ENCODE measurements at places on chromosomes 2 and 18.

DNA sequence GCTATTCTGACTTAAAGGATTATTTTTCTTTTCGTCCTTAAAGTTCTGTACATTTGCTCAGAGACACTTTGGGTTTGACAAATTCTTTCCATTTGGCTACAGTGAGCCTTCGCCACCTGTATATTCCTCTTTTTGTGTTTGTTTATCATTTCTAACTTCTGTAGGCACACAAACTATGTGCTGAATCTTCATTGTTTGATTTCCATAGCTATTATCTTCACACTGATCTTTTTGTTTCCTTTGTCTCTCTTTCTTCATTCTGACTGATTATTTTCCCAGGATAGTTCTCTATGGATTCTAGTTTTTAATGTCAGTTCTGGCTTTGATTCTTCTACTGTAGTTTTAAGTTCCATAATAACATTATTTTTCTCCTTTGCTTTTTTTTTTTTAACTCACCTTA is 350.2 kb downstream of the ZNF521 start:
- no peak for DNase-seq

DNA sequence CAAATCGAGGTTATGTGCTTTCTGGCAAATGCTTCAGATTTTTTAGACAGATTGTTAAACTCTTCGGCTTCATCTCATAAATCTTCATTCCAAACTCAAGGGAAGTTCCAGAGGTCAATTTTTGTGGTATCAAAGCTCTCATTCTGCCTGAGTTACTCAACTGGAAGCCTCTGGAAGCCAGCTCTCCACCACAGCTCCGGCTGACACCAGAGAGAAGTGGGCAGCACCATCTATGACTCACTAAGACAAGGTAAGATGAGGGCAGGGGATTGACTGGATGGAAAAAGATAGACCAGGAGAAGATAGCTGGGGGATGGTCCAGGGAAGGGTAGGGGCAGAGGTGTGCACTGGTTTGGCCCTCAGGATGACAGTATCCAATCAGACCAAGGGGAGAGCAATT is 137.3 kb upstream of the HNRNPA3 start:
- DNase-seq, result no peak

GRCh38 chr2:173311844-173312606 is 42.6 kb upstream of the CDCA7 start:
- DNase-seq, result no peak

GRCh38 chr2:5911718-5912117 is 219.5 kb downstream of the SOX11 start:
- no peak for DNase-seq

DNA sequence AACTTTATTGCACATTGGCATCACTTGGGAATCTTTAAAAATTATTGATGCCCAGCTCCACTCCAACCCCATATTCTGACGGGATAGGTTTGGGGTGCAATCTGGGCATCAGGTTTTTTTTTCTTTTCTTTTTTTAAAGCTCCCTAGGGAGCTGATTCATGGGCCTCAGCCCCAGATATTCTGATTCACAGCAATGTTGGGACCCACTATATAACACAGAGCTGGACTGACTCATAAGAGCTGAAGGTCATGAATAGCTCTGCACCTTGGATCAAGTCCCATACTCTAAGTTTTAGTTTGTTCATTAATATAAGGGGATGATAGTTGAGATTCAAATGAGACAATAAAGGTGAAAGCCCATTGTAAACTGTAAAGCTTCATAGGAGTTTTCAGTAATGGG is 191.1 kb upstream of the REV1 start:
- no peak for DNase-seq

- no peak for DNase-seq
Measured at GRCh38 chr2:207852791-207853190, 83.1 kb upstream of the FZD5 start.

- DNase-seq, result no peak
Measured at GRCh38 chr18:34623557-34623956, 86.5 kb upstream of the DTNA start.

DNA sequence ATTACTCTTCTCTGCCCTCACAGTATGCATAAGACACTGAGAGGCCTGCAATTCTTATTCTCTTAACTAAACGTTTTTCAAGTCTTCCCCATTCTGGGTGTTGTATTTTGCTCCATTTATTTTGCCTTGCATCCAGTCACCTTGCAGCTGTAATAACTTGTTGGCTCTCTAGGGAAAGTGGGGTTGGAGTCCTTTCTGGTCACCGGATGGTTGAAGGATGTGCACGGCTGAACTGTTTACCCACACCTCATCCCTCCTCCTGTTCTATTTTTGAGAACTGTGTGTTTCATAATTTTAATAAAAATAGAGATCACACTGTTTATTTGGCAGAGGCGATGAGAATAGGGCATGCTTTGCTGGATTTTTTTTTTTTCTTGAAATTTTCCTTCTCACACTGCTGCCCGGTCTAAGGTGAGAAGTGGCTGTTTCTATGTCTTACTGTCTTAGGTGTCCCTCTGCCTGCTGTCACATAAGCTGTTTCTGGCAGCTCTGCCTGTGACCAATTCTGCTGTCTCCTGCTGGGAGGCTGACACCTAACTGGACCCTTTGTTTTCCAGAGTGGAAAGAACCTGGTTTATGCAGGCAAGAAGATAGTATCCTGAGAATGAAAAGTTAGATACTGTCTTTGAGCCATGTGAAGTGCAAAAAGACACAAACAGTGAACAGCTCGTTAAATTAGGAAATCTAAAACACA is 342.6 kb downstream of the DPP10 start:
- no peak for DNase-seq

DNA sequence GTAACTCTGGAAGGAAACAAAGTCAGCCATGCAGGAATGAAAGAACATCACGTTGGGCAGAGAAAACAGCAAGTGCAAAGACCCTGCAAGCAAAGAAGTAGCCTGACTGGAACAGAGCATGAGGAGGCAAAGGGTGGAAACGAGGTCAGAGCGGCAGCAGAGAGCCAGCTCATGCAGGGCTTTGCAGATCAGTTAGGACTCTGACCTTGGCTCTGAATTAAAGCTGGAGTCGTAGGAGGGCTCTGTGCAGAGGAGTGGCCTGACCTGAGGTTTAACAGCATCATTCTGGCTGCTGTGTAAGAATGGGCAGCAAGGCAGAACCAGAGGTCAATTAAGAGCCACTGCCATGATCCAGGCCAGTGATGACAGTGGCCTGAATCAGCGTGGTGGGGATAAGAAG is 220.7 kb downstream of the PRKCE start:
- no peak for DNase-seq

- DNase-seq, result no peak
Measured at GRCh38 chr2:50395605-50396297, 636.2 kb downstream of the NRXN1 start.

GRCh38 chr18:25177631-25178030 is 174.3 kb downstream of the ZNF521 start:
- no peak for DNase-seq

GRCh38 chr2:229073935-229074334 is 197.2 kb downstream of the PID1 start:
- DNase-seq, result no peak

- DNase-seq, result no peak
Measured at GRCh38 chr2:63049970-63050333, 678 bp upstream of the OTX1 start.

GRCh38 chr2:96626553-96626942 is 11.6 kb downstream of the KANSL3 start:
- DNase-seq, result no peak

DNA sequence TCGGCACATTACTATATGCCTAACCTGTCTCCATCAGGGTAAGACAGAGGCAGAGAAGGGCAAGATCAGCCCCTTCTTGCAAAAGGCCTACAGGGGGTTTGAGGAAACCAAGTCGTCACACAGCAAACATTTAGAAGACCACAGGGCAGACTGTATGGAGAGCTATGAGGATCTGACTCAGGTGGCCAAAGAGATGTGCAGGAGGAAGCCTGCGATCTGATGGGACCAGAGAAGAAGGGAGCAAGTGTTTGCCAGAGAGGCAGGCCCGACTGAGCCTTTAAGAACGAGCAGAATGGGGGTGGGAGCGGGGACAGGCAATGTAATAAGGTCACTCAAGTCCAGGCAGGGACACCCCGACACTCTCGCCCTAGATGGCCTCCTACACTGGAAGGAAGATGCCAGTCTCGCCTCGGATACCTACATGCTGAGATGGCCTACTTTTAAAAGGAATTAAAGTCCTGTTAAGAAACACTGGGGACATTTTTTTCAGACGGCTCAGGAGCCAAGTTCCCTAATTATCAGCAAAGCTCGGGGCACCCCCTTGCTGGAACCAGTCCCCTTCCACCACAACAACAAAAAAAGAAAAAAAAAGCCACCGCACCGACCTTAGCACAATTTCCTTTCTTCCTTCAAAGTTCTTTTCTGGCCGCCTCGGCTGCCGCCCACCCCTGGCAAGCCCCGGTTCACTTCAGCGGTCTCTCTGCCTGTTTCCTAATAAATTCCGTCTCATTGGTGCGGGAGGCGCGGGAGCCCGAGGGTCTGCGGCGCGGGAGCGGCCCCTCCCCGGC is 1.5 kb downstream of the SFXN5 start:
- DNase-seq, result no peak

DNA sequence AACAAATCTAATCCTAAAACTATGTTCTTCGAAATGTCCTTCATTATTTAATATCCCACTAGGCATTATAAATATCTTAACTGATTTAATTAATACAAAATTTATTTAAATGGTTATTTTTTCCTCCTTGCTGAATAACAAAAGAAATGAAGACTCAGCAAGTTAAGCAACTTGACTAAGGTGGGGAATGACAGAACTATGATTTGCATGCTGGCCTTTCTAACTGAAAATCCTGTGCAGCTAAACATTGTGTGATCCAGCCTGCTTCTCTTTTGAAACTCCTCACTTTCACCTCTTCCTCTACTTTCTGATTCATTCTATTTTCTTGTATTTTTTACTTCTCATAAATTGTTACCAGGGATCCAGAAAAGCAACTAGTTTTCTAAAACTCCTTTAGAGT is 132.0 kb downstream of the CALCRL start:
- DNase-seq, result no peak

- no peak for DNase-seq
Measured at GRCh38 chr2:239233576-239233975, 167.2 kb downstream of the HDAC4 start.

All from germinal center (tissue), 1 donor.